NCI-H1436 (cell line): ENCODE measurements at places on chromosomes 4 and X.

DNA sequence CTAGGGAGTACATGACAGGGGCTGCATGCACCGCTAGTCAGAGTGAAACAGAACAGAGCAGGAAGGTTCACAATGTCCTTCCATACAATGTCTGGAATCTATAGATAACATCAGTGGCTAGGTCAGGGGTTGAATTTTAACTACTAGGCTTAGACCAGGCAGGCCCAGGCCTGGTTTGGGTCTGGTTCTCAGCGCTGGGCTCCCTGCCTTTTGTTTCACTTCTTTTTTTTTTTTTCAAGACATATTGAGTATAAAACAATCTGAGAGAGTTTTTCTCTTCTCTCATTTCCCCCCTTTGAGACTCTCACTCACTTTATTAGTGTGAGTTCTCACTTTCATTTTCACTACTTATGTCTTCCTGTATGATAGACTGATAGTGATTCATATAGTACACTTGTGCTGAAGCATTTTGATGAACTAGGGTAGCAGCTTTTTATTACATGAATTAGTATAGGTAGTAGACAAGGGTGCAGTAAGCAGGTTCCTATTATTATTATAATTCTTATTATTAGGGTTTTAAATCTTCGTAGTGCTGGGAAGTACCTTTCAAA, 120.0 kb upstream of the ZDHHC15 start:
- DNase-seq = no peak

DNA sequence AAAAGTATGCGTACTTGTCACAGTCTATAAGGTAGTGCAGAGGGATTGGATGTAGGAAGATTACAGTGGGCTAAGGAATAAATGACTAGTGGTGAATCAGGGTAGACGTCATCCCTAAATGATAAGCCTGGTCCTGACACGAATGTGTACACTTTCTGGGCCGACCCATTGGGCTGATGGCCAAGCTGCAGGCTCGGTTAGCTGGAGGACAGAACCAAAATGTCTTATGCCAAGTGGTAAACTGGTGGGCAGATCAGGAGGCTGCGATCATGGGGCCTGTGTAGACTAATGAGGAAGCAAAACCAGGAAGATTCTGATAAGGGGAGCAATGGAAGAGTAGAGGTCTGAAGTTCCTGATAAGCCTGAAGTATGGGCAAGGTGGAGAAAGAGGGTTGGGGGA, 272.8 kb upstream of the GATB start:
- no peak for DNase-seq

DNA sequence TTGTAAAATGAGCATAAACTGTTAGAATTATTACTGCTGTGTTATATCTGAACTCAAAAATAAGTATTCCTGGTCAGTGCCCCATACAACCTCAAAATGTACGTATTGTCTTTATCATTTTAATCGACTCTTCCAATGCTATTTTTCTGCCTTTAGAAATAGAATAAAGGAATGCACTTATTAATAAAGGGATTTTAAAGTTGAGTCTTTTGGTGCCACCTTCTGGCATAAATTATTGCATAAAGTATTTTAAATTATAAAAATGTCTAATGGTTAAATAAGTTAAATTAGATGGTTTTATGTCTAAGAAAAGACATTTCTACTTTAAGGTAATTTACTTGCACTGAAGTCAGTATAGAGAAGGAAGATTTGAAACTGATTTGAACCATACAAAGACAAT, 424.0 kb upstream of the NDST4 start:
- DNase-seq = peak; percentile 19

DNA sequence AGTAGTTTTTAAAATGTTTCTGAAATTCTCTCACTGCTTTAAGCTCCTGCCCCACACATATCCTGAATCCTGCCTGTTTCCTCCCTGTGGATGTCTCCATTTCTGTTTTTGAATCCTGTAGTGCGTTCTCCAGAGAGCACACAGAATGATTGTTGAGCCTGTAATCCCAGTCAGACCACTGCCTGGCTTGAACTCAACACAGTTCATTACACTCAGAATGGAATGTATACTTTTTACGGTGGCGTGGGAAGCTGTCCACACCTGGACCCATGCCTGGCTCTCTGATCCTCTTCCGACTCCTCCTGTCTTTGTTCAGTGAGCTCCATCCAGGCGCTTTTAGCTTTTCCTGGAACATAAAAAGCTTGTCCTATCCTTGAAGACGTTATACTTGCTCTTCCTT, 1217.0 kb upstream of the PRKX start:
- no peak for DNase-seq

DNA sequence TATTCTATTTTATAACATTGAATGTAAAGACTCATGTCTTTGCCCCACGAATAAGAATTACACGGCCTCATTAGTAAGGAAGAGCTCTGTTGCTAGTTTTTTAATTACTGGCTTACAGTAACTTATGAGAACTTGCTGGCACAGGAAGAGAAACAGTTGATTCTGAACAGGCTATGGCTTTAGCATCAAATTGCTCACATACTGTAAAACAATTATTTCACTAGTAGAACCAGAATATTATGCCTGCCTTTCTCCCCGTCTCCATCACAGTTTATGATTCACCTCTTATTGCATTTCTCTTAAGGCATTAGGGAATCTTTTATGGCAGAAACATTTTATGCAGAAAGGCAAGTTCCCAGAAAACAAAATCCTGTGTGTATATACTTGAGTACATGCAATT, 126.1 kb downstream of the SPRY1 start:
- DNase-seq = no peak

GRCh38 chrX:81392396-81392795, 190.5 kb downstream of the SH3BGRL start:
- DNase-seq = no peak

DNA sequence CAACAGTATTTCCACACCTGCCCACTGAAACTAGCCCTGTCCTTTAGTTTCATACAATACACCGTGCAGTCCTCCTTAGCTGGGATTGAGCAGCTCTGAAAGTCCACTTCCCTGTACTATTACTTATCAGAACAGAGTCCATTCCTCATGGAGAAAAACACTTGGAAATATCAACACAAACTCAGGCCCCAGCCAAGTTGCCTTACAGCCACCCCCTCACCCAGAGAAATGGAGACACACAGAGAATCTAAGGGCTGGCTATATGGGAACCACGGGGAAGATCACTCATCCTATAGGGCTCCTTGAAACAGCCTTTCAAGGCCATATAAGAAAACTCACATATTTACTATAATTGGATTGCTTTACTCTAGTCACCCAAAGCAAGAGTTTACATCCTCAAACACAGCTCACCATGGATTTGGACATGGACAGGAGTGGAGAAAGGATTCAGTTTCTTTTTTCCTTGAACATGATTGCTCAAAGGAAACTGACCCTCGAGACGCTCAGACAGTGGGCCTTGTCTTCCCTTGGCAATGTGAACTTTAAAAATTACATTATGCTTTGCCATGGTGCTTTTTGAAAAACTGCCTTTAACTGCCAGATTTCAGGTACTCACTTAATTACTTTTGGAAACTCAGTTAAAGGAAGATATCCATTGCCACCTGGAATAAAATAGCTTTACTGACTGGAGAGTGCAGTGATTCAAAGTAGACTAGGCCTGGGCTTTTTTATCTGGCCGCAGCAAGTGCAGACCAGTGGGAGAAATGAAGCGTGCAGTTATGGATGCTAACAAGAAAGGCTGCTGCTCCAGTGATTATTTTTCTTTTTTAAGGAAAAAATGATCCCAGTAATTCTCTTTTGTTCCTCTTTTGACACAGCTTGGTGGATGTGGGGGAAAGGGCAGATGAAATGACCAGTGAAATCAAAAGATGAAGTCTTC, 1.6 kb downstream of the SCARB2 start:
- DNase-seq = no peak

DNA sequence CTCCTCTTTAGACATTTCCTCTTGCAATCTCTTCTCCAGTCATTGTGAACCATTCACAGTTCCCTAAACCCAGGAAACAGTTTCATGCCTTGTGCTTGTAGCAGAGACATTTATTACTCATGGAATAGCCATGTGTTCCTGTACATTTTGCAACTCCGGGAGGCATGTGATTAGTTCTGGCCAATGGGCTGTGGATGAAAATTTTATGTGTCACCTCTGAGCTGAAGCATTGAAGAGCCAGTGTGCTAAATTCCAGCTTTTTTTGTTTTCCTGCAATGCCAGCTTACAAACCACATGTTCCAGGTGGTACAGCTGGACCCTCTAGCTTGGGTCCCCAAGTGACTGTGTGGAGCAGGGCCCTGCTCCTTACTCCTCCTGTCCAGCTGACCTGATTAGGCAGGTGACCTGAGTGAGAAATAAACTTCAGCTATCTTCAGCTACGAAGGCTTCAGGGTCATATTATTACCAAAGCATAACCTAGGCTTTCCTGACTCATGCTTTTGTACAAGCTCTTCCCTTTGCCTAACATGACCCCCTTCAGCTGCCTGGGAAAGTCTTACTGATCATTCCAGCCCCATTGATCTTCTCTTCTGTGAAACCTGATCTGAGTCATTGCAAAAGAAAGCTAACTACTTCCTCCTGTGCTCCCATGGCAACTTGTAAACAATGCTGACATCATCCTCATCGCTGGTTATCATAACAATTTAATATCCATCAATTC, 200.4 kb downstream of the PTTG2 start:
- DNase-seq = peak; percentile 70

DNA sequence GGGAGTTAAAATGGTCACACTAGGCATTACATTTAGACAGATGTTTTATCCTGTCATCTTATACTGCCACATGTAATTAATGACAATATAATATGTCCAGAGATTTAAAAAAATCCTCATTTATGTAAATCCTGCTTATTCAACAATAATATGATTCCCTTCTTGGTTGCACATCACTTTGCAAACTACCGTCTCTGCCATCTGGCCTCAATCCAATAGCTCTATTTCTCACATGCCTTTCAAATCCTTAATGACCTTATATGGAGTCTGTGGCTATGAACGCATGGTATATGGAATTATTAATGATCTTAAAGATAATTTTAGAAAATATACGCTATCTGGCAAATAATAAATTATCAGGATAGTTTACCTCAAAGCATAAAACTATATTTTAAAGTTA, 144.5 kb downstream of the NPNT start:
- DNase-seq = no peak

GRCh38 chr4:94871644-94872305, 114.0 kb downstream of the BMPR1B start:
- DNase-seq = no peak

GRCh38 chrX:26925088-26925487, 538.1 kb downstream of the PPP4R3C start:
- no peak for DNase-seq

DNA sequence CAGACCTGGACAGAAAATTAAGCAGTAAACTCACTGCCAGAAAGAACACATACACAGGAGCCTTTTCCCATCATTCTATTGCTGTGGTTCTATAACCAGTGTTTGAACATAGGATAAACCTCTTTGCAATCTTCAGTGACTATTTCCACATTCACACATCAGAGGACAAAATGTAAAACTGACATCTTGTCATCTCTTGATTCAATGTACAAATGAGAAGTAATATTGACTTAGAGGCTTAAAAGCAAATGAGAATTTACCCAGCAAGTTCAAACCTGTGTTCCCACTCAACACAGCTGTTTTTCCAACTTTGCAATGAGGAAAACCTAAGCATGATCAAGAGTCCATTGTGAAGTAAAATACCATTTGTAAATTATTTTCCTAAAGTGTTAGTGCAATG, 307.1 kb upstream of the CPXCR1 start:
- DNase-seq = no peak

- DNase-seq = no peak
These were observed 272.8 kb upstream of the PUDP start for GRCh38 chrX:7420717-7421116.

DNA sequence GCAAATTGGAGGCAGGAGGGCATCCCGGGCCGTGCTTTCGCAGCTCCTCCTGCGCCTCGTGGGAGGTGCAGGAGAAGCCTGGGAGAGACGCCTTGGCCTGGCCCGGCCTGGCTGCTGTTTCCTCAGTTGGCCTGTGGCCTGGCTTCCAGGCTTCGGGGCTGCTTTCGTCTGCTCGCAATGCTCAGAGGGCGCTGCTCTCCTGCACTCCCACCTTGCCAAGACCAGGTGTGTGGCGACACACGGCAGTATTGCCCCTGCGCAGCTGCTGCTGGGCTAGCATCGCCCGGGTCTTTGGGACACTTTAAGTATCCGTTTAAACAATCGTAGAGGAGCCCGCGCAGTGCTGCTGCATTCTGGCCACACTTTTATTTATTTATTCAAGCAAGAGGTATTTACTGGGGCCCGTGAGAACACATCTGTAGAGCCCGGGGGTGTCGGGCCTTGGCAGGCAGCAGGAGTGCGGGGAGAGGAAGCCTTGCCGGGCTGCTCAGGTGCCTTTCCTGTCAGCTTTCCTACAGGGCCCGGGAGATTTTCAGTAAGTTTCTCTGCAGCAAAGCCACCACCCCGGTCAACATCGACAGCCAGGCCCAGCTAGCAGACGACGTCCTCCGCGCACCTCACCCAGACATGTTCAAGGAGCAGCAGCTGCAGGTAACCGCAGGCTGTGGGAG, 26.2 kb upstream of the HGFAC start:
- DNase-seq = no peak

DNA sequence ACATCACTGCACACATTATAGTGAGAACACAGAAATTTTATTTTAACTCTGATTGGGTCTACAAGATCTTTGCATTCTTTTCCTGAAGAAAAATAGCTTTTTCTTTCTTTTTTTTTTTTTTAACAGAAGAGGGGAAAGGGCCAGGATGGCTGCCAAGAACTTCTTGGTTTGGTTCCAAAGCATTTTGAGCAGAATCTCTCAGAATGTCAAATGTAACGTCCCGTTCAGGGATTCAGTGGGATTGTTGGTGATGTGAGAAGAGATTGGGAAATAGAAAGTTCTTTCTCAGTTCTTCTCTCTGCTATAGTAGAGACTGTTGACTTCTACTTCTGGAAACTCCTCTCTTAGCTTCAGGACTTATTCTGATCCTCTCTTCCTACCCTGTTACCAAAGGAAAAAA, 70.9 kb upstream of the CBR4 start:
- DNase-seq = no peak

- no peak for DNase-seq
These were observed 242.7 kb downstream of the SCFD2 start for GRCh38 chr4:53123171-53123570.

GRCh38 chrX:13223868-13224567, 95.8 kb downstream of the ATXN3L start:
- no peak for DNase-seq

DNA sequence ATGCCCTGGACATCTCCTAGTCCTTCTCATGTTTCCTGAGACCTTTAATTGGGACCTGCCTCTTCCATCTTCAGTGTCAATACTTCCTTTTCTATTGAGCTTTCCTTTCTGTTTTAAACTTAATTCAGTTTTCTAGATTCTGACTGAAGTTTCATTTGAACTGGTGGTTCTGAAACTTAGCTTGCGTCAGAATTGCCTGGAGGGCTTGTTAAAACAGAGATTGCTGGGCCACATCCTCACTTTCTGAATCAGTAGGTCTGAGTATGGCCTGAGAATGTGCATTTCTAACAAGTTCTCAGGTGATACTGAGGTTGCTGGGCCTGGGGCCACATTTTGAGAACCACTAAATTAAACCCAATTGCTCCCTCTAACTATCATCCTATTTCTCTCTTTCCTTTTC, 152.1 kb upstream of the DGKK start:
- DNase-seq = no peak

- DNase-seq = no peak
These were observed 443.9 kb downstream of the KLHL4 start for GRCh38 chrX:87961471-87961870.
